Activated T-cell treated with anti-CD3 and anti-CD28 coated beads, Interleukin-2, amount 50 U/mL, for 48 hours (primary cell): ENCODE measurements at places on chromosomes 4 and X.

DNA sequence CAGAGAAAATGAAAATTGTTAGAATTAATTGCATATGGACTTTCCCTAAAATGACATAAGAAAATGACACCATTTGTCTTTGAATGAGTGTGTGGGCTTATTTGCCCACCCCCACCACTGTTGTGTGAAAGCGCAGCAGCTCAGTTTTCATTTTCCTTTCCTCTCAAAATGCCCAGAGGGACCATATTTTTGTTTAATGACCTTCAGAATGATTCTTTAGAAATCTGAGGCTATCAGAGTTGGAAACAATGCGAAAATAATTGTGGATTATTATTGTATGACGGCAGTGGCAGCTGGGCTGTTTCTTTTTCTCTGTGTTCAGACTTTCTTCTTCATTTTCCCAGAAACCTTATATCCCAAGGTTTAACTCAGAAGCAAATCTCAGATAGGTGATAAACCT is 44.6 kb upstream of the TEX13A start:
- DNase-seq: no peak

- DNase-seq: no peak
Measured at GRCh38 chrX:20743046-20743445, 476.3 kb upstream of the RPS6KA3 start.

- no peak for DNase-seq
Measured at GRCh38 chr4:177313263-177313662, 3.6 kb downstream of the NEIL3 start.

- no peak for DNase-seq
Measured at GRCh38 chr4:96844858-96845490, 1005.1 kb downstream of the PDHA2 start.

- DNase-seq: no peak
Measured at GRCh38 chr4:24279911-24280375, 304.4 kb downstream of the DHX15 start.

GRCh38 chr4:99437723-99438404 is 2.7 kb upstream of the ADH7 start:
- no peak for DNase-seq

- no peak for DNase-seq
Measured at GRCh38 chr4:46550471-46550870, 160.5 kb upstream of the GABRA2 start.

DNA sequence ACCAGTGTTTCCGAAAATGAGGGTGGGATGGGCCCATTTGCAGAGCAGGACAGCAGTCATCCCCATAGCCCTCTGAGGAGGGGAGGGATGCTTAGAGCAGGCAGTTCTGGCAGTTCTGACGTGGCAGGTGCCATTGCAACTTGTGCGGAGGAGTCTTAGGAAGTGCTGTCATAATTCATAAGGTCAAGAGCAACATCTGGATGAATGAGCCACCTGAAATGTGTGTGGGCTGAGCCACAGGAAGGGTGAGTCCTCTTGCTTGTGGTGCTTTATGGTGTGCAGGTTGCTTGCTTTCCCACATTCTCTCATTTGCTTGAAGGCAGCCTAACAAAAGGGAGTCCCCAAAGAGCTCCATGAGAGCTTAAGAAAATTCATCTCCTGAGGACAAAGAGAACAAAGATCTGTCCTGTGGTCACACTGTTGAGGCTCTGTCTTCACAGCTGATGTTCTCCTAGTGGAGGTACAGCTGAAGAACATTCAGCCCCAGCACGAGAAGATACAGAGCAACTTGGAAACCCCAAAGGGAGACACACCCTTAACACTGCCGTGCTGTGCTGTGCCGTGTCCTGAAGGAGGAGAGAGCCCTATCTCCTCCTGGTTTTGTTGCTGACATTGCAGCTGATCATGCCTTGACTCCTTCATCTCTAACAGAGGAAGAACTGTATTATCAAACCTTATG is 60.3 kb downstream of the DLG3 start:
- peak; percentile 50 for DNase-seq

GRCh38 chrX:119880076-119880475 is 8.4 kb downstream of the NDUFA1 start:
- no peak for DNase-seq

DNA sequence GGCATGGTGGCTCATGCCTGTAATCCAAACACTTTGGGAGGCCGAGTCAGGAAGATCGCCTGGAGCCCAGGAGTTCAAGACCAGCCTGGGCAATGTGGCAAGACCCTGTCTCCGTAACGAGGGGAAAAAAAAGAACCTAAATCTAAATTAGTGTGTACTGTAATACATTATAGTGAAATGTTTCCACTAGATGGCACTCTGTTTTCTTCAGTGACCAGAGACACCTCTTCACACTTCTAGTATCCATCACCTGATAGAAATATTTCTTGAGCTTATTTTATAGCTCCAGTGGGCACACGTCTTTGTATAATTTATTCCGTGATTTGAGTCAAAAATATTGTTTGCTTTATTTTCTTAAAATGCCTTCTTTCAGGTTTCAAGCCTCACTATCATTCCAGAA is 600.9 kb upstream of the DIPK2B start:
- no peak for DNase-seq

DNA sequence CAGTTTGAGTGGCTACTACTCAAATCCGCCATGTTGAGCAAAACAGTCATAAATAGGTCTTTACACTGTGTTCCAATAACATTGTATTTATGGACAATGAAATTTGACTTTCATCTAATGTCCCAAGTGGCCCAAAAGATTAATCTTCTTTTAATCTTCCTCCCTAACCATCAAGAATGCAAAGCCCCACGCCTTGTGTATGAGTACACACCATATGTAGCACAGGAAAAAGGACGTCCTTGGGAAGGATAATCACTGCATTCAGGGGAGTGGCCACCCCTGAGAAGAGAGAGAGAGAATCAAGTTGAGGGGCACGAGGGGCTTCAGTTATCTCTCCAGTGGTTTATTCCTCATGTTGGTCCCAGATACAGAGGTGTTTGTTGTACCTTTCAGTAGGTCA is 33.1 kb downstream of the RBM47 start:
- no peak for DNase-seq

- no peak for DNase-seq
Measured at GRCh38 chr4:87196927-87197326, 23.5 kb downstream of the KLHL8 start.

- DNase-seq: no peak
Measured at GRCh38 chr4:52641854-52642563, 17.1 kb downstream of the USP46 start.

GRCh38 chrX:39950018-39950688 is 147.6 kb downstream of the BCOR start:
- no peak for DNase-seq

DNA sequence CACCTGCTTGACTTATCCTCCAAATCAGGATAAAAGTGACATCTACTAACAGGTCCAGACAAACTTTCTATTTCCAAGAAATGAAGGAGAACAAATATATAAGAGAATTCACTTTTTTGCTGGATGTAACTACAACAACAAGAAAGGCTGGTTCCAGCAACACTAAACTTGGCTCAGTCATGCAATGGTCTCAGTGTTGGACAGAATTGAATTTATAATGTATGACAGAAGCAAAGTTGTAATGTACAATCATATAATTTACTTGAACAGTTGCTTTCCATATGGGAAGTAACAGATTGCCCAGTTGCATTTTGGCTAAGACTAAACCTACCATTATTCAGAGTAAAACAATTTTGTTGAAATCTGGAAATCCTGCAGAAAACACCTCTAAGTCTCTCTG is 183.3 kb upstream of the INTU start:
- no peak for DNase-seq

DNA sequence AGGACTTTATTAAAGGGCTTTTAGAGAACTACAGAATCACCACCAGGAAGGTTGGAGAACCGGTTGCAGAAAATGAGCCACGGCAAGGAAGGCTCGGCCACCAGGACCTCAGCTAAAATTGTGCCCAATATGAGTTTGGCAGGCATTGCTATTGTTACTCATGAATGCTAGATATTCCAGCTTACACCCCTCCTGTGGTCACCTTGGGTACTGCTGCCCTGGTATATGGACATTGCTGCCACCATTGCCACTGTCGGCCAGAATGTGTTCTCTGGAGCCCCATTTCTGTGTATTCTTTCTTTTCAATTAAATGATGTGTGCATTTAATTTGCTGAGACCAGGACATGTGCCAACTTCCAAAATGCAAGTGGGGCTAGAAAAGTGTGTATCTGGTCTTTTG is 626.7 kb upstream of the BOD1L1 start:
- DNase-seq: peak; percentile 18

- peak; percentile 26 for DNase-seq
Measured at GRCh38 chr4:149997881-149998421, 80.3 kb upstream of the DCLK2 start.

- DNase-seq: no peak
Measured at GRCh38 chrX:39805022-39805421, 292.7 kb downstream of the BCOR start.

DNA sequence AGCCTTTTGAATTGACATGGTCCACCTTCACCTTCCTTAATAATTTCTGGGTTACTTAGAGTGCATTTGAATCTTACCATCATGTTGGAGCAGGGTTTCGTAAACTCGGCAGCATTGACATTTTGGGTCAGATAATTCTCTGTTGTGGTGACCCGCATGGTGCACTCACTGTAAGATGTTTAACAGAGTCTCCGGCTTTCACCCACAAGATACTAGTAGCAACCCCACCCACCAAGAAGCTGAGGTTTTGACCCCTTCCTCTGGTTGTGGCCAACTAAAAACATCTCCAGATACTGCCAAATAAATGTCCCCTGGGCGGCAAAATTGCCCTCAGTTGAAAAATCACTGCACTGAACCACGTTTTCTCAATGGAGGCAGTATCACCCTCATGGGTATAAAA is 62.7 kb downstream of the CHST7 start:
- no peak for DNase-seq

DNA sequence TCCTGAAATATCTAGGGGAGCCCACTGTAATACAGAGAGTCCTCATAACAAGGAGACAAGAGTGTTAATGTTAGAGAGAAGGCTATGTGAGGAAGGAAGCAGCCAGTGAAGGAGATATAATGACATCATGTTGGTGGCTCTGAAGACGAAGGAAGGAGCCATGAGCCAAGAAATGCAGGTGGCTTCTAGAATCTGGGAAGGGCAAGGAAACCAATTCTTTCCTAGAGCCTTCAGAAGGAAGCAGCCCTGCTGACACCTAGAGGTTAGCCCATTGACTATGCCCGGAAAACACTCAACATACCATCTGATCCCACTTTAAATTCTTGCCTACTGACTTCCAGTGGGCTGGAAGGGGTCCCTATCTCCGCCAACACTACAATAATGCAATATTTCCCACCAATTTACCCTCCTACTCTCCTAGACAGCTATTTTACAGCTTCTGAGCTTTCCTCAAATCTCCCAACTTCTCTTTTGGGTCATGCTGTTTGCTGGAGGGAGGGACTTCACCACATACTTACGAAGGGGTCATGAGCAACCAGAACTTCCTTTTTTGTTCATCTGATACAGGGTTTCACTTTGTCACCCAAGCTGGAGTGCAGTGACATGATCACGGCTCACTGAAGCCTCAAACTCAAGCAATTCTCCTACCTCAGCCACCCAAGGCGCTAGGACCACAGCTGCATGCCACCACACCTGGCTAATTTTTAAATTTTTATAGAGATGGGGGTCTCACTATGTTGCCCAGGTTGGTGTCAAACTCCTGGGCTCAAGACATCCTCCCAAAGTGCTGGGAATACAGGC is 25.2 kb upstream of the G3BP2 start:
- DNase-seq: peak; percentile 41

DNA sequence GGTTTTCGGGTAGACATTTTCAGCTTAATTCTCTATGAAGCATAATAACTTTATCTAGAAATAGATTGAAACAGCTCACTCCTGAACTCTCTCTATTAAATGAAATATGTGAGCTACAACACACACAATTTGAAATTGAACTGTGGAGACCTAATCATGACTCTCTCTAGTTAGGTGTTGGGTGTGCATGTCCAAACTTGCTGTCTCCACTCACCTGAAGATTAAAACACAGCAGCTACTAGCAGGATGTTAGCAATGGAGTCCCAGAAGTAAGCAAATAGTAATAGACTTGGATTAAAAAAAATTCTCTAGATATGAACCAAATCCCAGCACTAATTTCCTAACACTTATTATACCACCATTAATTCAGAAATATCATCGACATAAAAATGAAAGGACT is 173.1 kb downstream of the FSTL5 start:
- DNase-seq: no peak

DNA sequence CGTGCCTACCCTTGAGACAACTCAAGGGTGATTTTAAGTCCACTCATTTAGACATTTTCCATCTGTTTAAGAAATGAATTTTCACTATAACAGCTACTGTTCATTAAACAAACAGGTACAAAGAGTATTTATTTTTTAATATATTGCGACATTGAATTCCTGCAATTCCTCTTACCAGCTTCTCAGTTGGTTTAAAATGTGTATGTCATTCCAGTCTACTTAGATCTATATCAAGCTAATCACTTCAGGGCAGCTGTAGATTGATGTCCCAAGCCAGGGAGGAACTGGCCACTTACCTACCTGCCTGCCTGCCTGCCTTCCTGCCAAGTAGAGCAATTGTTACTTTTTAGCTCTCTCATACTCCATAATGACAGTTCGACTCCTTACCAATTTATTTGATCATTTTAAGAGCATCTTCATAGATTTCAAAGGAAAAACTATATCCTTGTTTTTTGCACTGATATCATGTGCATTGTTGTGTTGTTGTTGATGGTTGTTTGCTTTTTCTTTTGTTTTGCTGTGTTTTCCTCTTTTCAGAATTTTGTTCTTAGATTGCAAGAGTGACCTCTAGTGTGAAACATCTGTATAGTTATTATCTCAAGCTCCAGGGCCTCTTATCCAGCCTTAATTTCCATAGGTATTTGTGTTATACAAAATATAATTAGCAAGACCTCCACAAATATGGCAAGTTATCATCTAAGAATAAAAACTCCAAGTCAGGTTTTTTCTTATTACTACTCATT is 120.9 kb upstream of the NRK start:
- DNase-seq: no peak

DNA sequence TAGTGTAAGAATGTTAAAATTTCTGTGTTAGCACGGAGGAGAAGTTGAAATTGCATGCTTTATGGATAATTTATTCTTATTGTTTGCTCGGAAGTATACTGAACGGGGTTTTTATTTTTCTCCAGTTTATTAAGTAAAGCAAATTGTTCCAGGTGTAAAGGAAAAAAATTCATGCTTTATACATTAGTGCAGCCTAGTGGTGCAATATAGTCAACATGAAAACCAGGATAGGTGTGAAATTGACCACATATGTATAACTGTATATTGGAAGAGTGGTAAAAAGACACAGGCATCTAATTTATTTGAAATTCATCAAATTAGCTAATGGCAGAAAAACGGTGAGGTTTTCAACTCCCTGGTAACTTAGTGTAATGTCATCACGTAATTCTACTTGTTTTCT is 959 bp downstream of the BRS3 start:
- DNase-seq: no peak

GRCh38 chr4:173367285-173367684 is 3.5 kb upstream of the SAP30 start:
- DNase-seq: no peak

DNA sequence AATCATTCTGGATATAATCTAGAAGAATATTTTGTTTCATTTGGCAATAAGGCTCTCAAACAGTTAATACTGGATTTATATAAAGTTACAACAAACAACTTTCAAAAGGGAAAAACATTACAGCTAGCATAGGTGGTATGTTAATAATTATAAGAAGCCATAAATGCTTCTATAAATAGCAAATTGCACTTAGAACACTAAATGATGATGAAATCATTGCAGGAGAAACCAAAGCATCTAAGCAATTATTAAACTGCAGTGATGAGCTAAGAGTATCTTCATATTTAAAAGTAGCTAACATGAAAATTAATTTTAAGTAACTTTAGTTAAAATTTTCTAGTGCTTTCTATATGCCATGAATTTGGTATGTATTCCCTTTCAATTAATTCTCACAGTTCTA is 189.5 kb downstream of the CENPC start:
- DNase-seq: no peak

- DNase-seq: peak; percentile 85
Measured at GRCh38 chrX:1481636-1482529, 29.2 kb upstream of the ASMTL start.
